Activated T-helper 17 cell treated with anti-CD3 and anti-CD28 coated beads, Interleukin-2, amount 50 U/mL, for 72 hours (primary cell): ENCODE measurements at places on chromosomes 1 and 21.

- no peak for ATAC-seq
These were observed 24.4 kb upstream of the CADM3 start for GRCh38 chr1:159146980-159147379.

DNA sequence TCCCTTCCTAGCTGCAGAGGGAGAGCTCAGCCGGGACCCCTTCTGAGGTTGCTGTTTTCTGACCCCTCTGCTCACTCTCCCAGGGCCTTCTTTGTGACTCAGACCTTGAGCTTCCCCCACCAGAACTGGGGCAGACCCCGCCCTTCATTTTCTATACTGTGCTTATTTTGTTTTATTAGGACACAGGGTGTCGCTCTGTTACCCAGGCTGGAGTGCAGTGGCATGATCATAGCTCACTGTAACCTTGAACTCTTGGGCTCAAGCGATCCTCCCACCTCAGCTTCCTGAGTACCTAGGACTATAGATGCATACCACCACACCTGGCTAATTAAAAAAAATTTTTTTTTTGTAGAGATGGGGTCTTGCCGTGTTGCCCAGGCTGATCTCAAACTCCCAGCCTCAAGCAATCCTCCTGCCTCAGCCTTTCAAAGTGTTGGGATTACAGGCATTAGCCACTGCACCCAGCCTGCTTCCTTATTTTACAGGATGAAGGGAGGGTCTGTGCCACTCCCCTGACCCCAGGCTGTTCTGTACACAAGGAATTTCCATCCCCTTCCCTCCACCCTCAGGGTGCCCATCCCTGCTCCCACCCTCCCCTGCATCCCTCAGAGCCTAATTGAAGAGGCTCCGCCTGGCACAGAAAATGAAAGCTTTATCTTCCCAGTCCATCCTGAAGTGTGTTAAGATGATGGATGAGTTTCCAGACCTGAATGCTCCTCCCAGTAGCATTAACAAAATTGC lies 195.2 kb upstream of the POU3F1 start:
- no peak for ATAC-seq

- no peak for ATAC-seq
These were observed 37.9 kb downstream of the DTL start for GRCh38 chr1:212073490-212073889.

- ATAC-seq = no peak
These were observed 37.4 kb downstream of the MAP3K21 start for GRCh38 chr1:233364695-233365539.
